Fibroblast of skin of right biceps (primary cell): ENCODE measurements at places on chromosomes 2 and 18.

- no peak for DNase-seq
Observed at GRCh38 chr2:196439760-196440159, 199.8 kb upstream of the CCDC150 start.

DNA sequence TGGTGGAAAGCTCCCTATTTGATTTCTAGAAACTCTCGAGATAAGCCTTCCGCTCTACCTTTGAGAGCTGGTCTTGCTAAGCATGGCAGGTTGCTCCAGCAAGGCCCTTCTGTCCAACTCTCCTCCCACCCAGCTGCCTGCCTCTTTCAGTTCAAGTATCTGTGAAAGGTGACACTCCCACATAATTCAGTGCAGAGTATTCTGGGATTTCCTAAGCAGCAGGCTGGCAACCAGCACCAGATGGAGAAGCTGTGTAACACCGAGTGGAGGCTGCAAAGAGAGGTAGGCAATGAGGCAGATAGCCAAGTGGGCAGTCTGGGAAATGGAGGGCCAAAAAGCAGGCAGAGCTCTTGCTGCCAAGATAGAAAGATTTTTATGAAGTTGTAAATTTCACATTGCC, 88.4 kb upstream of the CAVIN2 start:
- no peak for DNase-seq

DNA sequence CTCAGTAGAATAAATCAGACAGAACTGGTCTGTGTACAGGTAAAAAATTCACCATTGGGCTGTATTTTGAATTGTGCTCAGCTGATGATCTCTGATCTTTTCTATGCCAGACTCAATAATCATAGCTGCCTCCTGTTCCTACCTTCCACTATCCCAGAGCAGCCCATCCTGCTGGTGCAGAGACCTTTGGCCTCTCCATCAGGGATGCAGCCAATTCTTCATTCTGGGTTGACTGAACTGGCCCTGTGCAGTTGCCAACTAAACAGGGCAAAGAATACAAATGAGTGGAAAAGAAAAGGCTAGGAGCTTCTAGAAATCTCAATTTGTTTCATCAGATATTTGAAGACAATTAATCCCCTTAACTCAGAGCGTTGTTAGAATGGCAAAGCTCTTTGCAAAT, 1781.3 kb upstream of the CELF4 start:
- no peak for DNase-seq

DNA sequence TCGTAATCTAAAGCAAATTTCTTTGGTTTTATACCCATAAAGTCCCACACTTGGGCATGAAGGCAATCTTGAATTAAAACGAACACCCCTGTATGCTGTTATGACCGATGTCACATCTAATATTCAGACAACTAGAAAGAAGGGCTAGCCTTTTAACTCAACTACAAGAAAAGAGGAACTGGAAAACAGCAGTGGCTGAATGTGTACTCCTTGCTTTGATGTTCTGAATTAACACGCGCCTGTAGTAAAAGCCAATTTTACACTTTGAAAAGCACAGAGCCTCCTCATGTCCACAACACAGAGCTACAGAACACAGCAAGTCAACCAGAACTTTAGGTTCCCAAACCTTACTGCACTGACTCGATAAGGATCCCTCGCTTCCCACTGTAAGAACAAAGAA, 147.6 kb downstream of the HDAC4 start:
- DNase-seq: no peak

DNA sequence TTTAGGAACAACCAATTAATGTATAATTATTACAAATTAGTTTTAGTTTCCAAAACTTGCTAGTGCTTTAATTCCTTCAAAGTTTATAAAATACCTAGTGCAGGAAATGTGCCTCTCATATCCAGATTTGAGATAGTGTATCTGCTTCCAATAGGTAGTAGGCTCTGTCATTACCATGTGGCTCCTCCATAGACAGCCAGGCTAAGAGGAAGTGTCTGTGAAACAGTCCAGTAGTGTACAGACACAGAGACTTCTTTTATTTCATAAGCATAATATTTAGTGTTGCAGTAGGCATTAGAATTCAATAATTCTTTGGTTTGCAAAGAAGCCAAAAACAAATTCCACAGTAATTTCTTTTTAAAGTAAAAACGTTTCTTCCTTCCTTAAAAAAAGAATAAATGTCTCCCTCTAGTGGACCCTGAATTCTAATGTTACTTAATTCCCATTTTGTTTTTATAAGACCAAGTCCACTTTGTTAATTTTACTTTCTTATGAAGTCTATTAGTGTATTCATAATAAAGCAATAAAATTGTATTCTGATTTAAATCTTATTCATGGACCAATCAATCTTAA, 101.2 kb downstream of the NEB start:
- DNase-seq: peak; percentile 14

- DNase-seq: no peak
Observed at GRCh38 chr2:216632346-216632951, 771 bp upstream of the IGFBP2 start.

- no peak for DNase-seq
Observed at GRCh38 chr2:176240301-176240700, 28.9 kb upstream of the MTX2 start.

GRCh38 chr18:25100418-25100817, 251.5 kb downstream of the ZNF521 start:
- no peak for DNase-seq

- DNase-seq: no peak
Observed at GRCh38 chr2:46461709-46462171, 17.6 kb upstream of the TMEM247 start.

GRCh38 chr2:144237108-144237507, 282.8 kb downstream of the ZEB2 start:
- DNase-seq: no peak

- DNase-seq: no peak
Observed at GRCh38 chr2:113148606-113149552, 21.5 kb downstream of the IL1RN start.

DNA sequence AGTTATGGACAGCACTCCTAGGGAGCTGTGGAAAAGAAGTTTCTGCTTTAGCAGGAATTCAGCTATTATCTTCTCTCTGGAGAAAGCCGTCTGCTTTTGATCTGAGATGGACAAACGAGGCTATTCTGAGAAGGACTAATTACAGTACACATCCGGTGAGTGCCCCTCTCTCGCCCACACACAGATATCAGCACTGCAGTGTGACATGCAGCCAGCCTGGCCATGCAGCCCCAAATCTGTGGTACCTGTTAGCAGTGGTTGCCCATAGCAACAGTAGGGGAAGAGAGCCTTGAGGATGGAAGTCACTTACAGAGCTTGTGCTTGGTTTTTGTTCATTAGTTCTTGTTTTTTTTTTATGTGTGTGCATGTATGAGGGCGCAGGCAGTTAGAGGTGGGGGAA, 73.9 kb upstream of the TRIB2 start:
- DNase-seq: no peak

GRCh38 chr18:45690975-45691815, 32.8 kb upstream of the SLC14A1 start:
- DNase-seq: peak; percentile 78

GRCh38 chr2:147553775-147554271, 291.0 kb upstream of the ACVR2A start:
- DNase-seq: no peak

DNA sequence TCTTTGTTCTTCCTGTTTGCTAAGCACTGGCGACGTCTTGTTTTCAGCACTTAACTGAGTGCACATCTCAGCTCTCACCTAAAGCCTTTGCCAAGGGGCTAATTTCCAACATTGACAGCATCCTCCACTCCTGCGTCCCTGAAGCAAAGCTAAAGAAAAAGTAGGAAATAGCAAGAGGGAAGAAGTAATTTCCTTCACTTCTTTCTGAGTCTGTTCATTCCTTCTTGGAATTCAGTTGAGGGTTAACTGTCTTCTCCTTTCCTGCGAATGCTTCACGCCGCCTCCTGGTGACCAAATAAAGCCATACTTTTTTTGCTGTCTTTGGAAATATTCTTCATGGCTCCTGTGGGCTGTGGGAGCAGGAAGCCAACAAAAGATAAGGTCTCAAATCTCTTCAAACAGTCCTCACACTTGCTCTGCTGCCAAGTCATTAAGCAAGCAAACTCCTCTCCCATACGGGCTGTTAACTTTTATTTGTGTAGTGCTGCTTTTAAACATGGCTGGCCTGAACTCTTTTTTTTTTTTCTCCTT, 100.9 kb downstream of the DPP10 start:
- DNase-seq: peak; percentile 1

DNA sequence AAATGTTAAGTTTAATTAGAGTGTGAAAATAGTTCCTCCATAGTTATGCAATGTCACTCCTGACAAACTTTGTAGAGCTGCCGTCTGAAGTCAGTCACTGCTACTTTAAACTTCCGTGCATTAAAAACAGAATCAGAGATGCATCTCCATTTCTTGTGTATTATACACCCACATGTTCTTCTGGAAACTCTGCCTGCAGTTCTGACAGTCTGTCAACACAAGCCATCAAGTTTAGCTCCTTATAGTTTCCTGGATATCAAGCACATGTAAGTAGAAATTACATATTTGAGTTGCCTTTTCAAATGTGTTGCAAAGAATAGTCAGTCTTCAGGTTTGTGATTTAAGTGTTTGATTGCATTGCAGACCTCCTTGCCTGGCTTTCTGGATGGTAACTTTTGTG, 184.3 kb downstream of the CTNNA2 start:
- DNase-seq: no peak

DNA sequence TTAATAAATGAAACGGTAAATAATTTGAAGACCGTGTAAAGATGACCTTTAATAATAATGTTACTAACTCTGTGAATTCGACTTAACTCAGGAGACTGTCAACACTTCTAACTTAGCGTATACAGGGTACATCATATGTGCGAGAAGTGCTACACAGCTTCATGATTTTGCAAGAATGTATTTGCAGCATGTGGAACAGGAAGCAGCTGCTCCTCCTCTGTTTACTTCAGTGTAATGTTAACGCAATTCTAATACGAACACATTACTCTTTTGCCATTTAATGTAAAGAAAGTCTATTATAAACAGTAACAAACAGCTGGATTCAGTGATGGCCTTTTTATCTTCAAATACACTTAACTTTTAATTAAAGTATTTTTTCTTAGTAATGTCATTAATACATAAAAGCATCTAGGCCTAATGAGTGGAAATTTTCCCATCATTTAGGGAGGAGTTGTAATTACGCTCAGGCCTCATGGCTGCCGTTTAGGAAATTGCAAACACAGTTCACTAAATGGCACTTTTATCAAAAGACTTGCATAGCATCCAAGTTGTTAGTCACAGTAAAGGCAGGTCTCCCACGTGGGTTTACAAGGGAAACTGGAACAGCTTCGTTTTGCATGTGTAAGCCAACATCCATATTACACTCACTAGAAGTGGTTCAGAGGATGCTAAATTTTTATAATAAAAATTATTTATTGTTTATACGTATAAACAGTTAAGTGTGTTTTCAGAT, 635.7 kb downstream of the FBXO15 start:
- peak; percentile 33 for DNase-seq

DNA sequence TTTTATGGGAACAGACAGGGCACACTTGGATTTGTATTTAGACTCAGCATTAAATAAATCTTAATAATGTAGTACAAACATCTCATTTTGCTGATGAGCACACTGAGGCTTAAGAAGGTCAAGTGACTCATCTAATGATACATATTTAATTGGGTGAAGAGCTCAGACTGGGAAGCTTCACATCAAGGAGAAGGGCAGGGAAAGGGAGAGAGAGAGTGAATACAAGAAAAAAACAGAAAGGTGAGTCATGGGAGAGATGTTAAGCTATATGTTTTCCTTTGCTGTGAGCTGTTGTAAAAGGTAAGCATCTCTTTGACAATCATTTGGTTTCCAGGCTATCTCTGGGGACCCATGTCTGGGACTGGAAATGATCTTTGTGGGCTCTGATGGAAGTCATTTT, 277.8 kb downstream of the SETBP1 start:
- DNase-seq: peak; percentile 63

DNA sequence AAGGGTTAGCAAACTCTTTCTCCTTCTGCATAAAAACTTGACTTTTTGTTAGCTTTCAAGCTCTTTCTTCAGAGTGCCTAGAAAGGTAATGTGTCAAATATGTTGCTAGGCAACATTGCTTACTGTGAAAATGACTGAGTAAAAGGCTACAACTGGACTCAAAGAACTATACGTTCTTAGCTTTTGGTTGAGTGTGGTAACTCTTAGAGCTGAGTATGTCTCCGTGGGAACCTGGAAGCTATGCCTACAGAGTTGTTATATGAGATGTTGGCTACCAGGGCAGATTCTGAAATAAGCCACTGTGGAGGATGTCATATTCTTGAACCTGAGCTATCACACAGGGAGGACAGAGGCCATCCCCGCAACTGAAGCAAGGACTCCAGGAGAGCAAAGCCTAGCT, 105.5 kb downstream of the ARL6IP6 start:
- no peak for DNase-seq

- no peak for DNase-seq
Observed at GRCh38 chr2:204472375-204472774, 72.9 kb upstream of the PARD3B start.

- DNase-seq: no peak
Observed at GRCh38 chr2:45274250-45274926, 265.1 kb upstream of the SIX2 start.

- DNase-seq: peak; percentile 65
Observed at GRCh38 chr2:204468746-204469429, 76.4 kb upstream of the PARD3B start.

DNA sequence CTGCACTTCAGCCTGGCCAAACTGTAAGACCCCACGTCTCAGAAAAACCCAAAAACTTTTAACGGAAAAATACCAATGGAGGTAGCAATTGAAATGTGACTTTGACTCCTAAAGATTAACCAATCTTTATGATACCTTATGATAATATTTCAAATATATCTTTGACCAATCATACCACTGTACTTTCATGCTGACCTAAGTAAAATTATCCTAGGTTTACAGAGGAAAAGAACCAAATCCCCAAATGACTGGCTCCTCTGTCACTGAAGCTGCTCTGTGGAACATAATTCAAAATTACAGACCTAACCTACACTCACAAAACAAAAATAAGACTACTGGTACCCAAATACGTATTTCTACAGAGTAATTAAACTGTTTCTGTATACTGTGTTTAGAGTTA, 7.7 kb upstream of the STPG4 start:
- no peak for DNase-seq

DNA sequence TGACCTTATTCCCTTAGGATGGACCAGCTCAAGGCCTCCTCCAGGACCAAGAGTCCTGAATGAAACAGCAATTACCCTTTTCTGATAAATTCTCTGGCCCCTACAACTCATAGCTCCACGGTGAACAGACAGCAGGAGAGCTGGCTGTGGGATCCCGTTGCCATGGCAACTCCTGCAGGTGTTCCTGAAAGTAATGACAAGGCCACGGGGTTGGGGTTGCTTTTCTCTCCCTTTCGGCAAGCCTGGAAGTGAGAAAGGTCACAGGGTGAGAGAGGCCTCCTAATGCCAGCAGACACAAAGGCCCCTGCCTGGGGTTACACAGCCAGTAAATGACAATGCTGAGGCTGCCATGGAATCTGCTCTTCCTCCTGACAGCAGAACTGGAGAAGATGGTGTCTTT, 403.0 kb downstream of the NBAS start:
- DNase-seq: no peak

- DNase-seq: no peak
Observed at GRCh38 chr2:24749069-24749691, 44.0 kb downstream of the PTRHD1 start.

GRCh38 chr2:227205701-227206100, 41.3 kb downstream of the COL4A3 start:
- DNase-seq: no peak

GRCh38 chr2:215969131-215969841, 44.1 kb downstream of the MREG start:
- DNase-seq: no peak

- peak; percentile 35 for DNase-seq
Observed at GRCh38 chr2:43412114-43412753, 183.6 kb downstream of the THADA start.
